RCC 7860 (cell line): ENCODE measurements at places on chromosomes 3 and 15.

GRCh38 chr3:195095035-195095703 lies 175.8 kb downstream of the XXYLT1 start:
- DNase-seq = no peak

DNA sequence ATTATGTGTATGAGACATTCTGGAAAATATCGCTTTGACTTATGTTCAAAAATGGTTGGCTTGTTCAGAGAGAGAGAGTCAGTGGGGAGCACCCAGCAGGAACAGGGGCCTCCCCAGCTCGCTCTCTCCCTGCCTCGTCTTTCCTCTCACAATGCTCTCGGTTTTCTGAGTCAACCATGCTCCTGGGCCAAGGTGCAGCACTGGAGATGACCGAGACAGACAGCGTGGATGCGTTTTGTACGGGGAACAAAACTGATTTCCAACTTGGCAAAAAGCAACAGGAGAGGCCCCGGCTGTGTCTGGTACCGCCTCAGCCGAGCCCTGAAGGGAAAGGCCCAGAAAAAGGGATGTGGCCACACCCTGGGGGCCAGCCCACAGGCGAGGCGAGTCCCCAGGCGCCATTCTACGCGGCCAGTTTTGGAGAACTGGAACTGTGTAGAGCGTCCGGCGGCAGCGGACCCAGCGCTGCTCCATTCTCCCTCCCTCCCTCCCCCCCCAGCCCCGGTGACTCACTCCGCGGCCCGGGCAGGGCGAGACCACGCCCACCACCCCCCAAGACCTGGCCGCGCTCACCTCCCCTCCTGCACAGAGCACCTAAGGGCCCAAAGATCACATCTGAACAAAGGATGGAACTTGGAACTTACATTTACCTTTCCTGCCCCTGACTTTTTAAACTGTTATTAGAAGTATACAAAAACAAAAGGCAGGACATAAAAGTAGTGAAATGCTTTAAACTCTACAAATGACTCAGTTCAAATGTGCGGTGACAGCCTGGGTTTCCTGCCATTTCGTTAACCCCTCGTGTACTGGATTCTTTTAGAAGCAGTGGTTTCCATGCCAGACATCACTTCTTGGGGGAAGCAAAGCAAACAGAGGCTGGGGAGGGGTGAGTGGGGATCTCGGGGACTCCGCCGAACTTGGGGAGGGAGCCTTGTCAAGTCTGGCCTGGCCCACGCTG lies 12.7 kb downstream of the ATP10A start:
- DNase-seq = peak; percentile 75

- no peak for DNase-seq
These were observed 457.5 kb downstream of the EDEM1 start for GRCh38 chr3:5644773-5645670.

- no peak for DNase-seq
These were observed 56.7 kb upstream of the UBE2Q2 start for GRCh38 chr15:75786575-75786947.

DNA sequence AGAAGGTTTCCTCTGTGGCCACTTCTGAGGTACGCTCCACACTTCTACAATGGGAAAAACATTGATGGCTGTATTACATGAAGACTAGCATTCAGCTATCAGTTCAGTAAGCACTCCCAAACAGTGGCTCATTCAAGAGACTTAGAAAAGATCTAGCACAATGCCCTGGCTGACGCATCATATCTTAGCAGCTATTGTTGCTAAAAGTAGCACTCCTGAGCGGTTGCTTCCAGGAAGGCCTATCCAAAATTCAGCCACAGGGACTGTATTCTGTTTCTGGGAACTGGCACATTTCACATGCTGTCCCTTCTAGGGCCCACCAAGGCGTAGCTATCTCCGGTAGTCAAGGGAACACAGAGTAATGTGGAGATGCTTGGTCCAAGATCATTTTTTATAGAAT lies 21.2 kb upstream of the SPRED1 start:
- no peak for DNase-seq

DNA sequence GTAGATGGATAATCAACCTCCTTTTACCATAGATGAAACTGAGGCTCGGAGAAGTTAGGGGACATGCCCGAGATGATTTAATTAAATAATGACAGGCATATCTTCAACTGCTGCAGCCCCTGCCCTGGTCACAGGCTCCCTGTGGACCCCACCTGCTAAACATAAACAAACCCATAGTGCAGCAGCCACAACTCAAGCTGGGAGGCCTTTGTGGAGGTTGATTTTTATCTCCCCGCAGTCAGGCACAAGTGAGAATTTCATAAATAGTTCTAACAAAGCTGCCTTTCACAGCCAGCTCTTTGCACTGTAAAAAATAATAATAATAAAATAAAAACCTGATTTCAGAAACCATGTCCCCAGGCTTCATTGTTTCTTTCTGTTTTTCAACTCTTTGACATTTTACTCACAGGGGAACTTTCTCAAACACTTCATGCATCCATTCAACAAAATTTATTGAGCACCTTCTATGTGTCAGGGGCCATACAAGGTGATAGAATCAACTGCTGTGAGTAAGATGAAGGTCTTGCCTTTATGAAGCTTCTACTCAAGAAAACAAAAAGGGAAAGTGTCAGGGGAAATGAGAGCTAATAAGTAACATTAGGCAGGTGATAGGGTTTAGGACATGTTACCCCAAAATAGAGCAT lies 393.6 kb upstream of the PROK2 start:
- no peak for DNase-seq

DNA sequence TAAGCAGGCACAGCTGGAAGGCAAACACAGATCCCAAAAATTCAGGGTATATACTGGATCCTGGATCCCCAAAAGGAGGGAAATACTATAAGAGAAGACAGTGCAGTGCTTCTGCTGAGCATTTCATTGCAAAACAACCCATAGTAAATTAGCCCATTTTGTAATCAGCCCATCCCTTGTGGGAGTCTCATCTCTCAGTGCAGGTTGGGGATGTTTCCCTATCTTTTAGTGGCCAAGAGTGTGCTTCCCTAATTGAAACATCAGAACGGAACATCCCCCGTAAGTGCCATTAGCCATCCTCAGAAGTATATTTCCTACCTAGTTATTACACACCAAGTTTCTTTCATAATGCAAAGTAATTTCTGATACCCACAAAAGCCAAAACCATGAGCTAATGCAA lies 11.2 kb upstream of the MTMR14 start:
- DNase-seq = no peak

- DNase-seq = no peak
These were observed 101.2 kb downstream of the PCCB start for GRCh38 chr3:136351351-136351750.

GRCh38 chr15:42152196-42152920 lies 4.1 kb downstream of the PLA2G4F start:
- DNase-seq = no peak
